ENCODE measurements at places on chromosomes 13 and 19.

GRCh38 chr13:67296511-67296910, 66.4 kb upstream of the PCDH9 start:
- no peak for DNase-seq

DNA sequence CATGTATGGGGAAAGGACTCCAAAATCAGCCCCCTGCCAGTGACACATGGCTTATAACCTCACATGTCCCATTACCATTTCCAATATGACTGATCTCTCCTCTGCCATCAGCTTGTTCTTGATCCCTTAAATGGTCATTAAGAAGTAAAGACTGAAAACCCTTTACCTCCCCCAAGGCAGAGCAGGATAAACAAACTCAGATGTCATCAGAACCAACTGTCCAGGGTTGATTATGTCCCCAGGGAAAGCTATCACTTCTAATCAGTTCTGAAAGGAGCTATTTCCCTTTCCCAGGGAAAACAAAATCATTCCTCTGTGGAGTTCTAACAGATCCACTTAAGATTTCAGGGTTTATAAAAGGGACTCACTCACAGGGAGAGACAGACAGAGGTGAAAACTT, 350.9 kb downstream of the SUCLA2 start:
- DNase-seq = no peak

GRCh38 chr19:46656541-46656940, 4.4 kb downstream of the DACT3 start:
- DNase-seq = no peak

DNA sequence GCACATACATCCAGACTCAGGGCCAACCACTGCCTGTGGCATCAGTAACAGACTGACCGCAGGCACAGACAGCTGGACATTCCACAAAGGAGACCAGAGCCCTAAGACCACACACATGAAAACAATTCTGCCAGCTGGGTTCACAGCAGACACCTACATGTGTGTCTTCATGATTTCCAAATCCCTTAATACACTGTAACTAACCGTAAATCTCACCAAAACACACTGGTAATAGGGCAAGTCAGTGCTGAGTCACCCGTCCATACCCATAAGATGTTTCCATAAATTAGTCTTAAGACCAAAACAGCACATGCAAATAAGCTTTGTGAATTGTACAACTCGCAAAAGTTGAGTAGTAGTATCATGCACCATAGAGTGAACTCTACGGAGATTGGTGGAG, 65.4 kb downstream of the TUBGCP3 start:
- DNase-seq = no peak

DNA sequence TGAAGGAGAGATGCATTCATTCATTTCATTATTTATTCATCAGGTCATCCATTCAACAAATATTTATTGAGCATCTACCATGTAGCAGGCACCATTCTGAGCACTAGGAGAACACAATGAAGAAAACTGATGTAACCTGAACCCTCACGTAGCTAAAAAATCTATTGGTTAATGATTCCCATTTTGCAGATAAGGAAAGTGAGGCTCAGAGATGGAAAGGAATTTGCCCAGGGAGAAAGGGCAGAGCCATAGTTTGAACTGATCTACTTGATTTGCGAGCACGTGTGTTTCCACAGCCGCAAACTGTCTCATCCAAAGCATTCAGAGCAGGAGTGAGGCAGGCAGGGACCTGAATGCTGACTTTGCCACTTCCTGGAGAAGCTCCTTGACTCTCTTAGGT, 2.7 kb downstream of the KLK8 start:
- no peak for DNase-seq

DNA sequence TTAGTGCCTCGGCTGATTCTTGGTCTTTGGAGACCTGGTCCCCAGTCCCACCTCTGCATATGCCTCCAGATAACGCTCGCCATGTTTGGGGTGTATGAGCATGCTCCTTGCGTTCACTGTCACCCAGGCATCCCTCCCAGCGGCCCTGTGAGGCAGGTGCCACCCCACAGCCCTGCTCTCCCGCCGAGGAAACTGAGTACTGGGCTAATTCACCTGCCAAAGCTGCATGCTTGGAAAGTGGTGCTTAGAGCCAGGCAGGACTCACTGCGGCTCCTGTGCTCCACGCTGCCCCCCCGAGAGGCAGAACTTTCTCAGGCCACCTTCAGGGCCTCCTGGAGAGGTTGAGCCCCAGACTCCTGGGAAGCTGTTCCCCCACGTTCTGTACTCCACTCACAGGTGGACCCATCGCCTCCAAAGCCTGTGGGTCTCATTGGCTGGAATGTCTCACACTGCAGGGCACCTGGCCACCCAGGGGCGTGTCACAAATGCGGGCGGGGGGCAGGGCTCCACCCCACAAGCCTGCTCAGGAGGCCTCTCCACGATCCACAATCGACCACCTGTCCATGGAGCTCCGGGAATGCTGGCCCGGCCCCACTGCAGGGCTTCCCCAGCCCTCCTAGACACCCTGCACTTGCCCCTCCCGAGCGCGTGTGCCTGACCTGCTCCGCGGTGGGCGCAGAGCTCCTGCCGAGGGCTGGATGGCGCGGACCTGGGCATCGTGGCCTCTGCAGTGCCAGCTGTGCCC, 64.6 kb downstream of the ATP11A start:
- DNase-seq = no peak

DNA sequence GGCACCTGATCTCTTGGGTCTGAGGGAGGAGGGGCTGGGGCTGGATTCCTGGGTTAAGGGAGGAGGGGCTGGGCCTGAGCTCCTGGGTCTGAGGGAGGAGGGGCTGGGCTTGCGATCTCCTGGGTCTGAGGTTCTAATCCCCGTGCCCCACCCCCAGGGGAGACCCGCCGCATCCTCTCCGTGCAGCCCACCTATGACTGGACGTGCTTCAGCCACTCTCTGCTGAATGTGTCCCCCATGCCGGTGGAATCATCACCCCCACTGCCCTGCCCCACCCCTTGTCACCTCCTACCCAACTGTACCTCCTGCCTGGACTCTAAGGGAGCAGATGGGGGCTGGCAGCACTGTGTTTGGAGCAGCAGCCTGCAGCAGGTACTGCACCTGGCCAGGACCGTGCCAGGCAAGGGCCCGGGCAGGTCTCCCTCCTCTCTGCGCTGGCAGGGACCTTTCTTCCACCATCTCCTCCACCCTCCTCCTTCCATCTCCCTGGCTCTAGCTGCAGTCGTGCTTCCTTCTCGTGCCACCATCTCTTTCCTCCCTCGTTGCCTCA, 27.1 kb downstream of the CNFN start:
- DNase-seq = no peak

DNA sequence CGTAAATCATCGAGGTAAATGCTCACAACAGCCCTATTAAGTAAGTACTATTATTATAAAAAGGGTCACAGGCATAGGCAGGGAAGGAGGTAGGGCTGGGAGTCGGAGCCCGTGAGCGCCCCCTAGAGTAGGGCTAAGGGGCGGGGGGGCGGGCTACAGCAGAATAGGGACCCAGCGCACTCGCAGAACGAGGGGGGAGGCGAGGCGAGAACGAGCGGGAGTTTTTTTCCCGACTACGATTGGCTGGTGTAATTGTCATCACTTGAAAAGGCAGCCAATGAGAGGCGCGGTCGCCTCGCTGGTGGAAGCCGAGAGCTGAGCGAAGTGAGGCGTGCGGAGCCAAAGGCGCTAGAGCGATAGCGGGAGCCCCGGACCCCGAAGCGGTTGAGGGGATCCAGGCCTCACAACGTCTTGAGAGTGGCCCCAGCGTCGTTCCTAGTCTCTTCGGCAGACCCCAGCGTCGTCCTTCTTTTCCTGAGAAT, 24.2 kb downstream of the KEAP1 start:
- DNase-seq = peak; percentile 87

DNA sequence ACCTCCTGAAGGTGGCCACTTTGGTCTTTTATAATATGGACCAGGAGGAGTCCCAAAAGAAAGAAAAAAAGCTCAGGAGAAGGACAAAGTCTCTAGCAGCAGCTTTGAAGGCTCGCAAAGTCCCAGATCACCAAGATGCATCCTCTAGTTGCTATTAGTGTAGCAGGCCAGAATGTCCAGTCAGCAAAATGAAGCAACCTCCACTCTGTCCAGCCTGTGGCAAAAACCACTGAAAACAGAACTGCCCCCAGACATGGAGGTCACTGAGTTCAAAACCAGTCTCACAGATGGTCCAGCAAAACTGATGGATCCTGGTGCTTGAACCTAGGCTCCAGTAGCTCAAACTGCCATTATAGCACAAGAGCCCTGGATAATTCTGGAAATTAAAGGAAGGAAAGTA, 10.4 kb downstream of the LILRB4 start:
- DNase-seq = no peak

- no peak for DNase-seq
Observed at GRCh38 chr13:52933547-52934210, 85.2 kb upstream of the PCDH8 start.

DNA sequence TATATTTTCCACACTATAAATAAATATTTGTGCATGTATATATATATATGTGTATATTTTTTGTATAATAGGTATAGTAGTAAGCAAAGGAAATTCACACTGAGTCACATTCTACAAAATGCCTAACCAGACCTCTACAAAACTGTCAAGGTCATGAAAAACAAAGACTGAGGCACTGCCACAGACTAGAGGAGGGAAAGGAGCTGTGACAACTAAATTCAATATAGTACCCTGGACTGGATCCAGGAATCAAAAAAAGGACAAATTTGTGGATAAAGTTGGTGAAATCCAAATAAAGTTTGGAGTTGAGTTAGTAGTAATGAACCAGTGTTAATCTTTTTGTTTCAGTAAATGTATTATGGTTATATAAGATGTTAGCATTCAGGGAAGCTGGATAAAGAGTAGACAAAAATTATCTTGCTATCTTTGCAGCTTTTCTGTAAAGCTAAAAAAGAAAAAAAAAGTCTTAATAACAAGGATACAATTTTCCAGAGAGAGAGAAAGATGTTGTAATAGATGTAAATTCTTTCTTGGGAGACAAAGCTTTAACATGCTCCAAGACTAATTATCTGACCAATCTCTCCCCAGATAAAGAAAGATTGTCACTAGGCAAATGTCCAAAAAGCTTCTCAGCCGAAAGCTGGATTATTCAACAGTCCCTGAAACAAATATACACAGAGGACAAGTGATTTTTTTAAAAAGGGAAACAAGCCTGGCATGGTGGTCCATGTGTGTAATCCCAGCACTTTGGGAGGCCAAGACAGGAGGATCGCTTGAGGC, 19.1 kb downstream of the SYDE1 start:
- no peak for DNase-seq

DNA sequence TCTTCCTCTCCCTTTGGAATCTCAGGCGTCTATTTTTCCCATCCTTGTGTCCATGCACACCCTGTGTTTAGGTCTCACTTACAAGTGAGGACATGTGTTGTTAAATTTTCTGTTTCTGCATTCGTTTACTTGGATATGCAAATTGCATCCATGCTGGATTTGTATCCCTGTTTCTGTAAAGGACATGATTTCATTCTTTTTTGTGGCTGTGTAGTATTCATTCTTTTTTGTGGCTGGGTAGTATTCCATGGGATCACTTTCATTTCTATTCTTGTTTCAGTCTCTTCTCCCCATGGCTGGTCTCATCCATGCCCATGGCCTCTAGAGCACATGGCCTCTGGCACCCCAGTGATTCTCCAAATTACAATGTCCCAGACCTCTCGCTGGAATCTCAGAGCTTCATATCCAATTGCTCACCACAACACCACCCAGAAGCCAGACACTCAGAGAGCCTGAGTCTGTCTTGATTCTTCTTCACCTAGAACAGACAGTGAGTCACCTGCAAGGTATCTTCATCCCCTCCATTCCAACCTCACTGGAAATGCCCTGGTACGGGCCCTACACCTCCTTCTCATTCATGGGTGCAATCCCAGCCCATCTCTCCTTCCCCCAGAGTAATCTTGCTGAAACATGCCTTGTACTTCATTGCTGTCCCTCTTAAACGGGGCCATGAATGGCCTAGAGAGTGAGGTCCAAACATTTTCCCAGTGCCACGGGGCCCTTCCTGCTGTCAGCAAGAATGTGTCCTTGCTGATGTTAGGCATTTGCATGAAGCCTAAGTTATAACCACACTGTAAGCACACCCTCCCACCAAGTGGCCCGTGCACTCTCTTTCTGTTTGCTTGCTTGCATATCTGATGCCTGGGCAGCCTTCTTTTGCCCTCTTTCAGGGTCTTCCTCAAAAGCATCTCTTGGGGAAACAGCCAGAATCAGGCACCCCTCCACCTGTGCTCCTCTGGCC, 476.2 kb upstream of the TSHZ3 start:
- DNase-seq = no peak

- no peak for DNase-seq
Observed at GRCh38 chr13:64305246-64305645, 2889.6 kb upstream of the PCDH20 start.

GRCh38 chr13:109374609-109375200, 411.7 kb downstream of the IRS2 start:
- no peak for DNase-seq

DNA sequence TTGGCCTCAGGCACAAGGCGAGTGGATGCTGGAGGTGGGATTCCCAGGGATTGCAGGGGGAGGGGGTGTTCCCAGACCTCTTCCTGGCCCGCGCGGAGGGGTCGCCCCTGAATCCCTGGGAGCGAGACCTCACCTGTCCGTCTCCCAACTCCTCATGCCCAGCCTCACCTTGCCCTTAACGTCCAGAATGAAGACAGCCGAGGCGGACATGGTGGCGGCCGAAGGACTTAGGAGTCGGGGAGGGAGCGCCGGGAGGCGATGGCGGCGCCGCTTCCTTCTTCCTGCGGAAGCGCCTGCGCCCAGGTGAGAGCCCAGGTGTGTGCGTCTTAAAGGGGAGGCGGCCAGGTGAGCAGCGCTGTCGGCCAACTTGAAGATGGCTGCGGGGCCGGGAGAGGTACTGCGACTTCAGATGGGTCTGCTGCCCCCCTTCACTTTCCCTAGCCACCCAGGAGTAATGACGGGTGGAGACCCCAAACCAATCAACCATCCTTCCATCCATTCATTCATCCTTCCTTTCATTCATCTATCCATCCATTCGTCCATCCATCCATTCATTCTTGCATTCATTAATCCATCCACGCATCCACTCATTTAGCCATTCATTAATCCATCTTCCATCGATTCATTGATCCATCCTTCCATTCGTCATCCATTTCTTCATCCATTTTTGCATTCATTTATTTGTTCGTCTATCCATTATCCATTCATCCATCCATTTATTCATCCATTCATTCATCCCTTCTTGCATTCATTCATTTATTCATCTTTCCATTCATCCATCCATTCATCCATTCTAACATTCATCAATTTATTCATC, at the start of gene AP1M2:
AP1M2 (minus strand) TSS at position 291 of the 817 bp plus-strand sequence; CDS start at position 210, 81 bp downstream.
- DNase-seq = no peak

DNA sequence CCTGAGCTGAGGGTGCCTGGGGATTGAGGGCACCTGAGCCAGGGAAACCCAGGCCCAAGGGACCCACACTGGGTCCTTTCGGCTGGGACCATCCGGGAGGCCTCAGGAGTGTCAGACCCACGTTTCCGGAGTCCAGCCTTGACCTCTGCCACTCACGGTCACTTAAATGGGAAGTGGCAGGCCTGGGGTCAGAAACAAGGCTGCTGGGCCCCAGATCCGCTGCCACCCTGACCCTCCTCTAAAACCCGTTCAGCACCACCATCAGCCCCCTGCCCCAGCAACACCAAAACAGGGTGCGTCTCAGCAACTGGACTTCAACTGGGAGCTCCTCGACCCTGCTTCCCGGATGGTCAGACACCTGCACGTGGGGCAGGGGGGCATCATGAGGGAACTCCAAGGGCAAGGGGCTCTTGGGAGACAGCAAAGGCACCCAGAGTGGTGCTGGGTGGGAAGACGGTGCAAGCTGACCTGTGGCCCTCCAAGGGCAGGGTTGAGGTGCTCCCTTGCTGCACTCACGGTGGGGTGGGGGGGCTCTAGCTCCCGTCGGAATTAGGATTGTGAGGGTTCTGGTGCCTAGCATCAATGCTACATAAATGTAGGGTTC, 1.2 kb upstream of the PLPP2 start:
- no peak for DNase-seq

- no peak for DNase-seq
Observed at GRCh38 chr13:76438050-76438449, 448.2 kb downstream of the KCTD12 start.

All from foreskin melanocyte (primary cell).